ENCODE measurements at places on chromosomes 6 and 20. TPM values are rescaled to one million over a fixed set of nuclear protein-coding genes. Genes with fewer than 3 reads are reported as not detected.
A peak's percentile ranks its signal among the peaks of the same experiment; 100 is the strongest.

- DNase-seq, result no peak
These were observed 57.2 kb downstream of the CHD6 start for GRCh38 chr20:41560970-41561369.

PHACTR1 gene
- total RNA-seq, result 85.9 TPM

GRCh38 chr20:43667341-43668132 lies 623 bp downstream of the MYBL2 start:
- DNase-seq, result no peak

DNA sequence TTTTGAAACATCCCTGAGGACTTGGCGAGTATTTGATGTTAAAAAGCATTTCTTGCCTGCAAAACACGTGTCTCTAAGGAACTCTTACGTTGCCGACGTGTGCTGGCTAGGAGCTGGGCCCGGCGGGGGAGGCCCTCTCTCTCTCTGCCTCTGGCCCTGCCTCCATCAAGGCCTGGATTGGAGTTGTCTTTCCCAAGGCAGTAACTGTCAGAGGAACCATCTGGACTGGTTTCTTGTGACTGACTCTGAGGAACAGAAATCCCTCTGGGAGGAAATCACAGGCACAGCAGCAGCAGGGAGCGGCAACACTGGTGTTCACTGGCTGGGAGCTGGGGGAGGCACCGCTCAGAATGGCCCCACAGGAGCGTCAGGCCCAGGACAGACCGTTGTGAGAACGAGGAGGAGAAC lies 244.2 kb downstream of the NRN1 start:
- DNase-seq, result peak; percentile 33

DACT2 gene
- 2.3 TPM for total RNA-seq

GRCh38 chr6:41970436-41970846 lies 28.8 kb upstream of the CCND3 start:
- no peak for DNase-seq

GRCh38 chr6:110085285-110085684 lies 94.2 kb downstream of the WASF1 start:
- no peak for DNase-seq

FOXF2 gene
- 0.30 TPM for total RNA-seq

DNA sequence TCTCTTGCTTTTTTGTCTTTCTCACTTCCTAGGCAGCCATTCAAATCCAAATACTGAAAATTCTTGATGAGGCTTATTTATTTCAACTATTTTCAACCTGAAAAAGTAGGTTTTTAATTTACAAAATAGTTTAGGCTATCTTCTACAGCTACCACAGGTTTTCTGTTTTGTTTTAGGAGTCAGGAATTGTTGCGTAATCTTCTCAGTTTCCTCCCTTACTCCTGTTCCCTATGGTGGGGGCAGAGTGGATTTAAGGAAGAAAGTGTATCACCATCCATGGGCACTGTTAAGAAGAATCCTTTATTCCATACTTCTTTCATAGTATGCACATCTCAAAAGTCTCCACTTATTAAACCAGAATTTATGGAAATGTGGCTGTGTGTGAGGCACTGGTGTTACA lies 182.4 kb downstream of the KHDC1L start:
- no peak for DNase-seq

- no peak for DNase-seq
These were observed 102.3 kb downstream of the DLL1 start for GRCh38 chr6:170188571-170189001.

DNA sequence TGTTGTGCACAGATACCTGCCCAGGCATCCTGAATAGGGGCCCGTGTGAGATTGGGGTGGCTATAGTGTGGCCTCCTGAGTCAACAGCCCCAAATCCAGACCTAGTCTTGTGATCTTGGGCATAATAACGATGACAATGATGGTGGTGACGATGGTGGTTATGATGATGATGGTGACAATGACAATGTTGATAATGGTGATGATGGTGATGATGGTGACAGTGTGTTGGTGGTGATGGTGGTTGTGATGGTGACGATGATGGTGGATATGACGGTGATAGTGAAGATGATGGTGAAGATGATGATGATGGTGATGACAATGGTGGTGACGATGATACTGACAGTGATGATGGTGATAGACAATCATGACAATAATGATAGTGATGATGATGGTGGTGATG lies 5.1 kb upstream of the RPS21 start:
- no peak for DNase-seq

DNA sequence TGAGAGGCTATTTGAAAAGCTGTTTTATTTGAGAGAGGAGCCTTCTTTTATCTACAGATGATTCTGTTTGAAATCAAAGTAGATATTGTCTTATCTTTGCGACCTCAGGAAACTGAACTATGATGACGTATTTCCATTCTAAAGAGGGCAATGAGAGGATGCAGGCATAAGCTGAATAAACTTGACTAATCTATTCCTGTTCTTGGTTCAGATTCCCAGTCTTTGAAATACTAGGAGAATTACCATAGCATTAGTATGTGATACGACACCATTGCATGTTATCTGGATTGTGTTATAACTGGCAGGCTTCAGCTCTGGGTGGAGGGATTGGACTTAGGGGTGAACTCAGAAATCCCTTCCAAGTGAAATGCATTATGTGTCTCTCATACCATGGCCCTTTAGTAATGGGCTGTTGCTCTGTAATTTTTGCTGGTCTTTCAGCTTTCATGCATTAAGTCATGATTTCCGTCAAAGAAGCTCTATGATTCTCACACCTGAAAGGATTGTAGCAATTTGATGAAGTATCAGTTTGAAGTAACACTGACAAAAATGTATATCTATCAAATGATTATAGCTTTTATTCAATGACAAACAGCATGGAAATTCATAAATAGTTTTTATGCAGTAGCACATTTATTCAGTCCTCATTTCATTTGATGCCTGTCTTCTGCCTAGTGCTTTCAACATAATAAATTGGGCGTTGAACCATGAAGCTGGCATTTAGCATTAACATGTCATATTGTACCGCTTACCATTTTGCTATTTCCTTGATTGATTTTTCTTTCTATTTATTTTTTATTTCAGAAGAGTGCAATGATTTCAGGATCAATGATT lies 138.4 kb upstream of the SPACA1 start:
- no peak for DNase-seq

GRCh38 chr6:28383235-28384142 lies 16.1 kb downstream of the ZSCAN12 start:
- peak; percentile 84 for DNase-seq

PNLDC1 gene
- 0.33 TPM for total RNA-seq

DNA sequence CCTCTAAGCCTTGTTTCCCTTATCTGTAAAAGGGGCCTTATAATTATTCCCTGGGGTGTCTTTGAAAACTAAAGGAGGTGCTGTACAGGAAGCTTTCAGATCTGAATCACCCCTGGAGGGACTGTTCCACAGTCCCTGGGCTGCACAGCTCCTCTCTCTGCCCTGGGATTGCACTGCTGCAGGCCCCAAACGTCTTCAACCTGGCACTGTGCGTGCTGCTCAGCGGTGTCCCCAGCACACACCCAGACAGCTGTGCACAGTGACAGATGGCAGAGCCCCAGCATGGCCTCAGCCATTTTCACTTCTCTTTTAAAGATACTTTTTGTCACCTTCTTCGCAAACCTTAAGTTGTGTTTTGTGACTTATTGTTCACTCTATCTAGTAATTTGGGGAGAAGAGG lies 50.7 kb upstream of the INSM1 start:
- DNase-seq, result no peak

GRCh38 chr20:43955062-43955749 lies 40.6 kb downstream of the TOX2 start:
- DNase-seq, result no peak

LY6G6D gene
- not detected for total RNA-seq

CITED2 gene
- 105 TPM for total RNA-seq

DNA sequence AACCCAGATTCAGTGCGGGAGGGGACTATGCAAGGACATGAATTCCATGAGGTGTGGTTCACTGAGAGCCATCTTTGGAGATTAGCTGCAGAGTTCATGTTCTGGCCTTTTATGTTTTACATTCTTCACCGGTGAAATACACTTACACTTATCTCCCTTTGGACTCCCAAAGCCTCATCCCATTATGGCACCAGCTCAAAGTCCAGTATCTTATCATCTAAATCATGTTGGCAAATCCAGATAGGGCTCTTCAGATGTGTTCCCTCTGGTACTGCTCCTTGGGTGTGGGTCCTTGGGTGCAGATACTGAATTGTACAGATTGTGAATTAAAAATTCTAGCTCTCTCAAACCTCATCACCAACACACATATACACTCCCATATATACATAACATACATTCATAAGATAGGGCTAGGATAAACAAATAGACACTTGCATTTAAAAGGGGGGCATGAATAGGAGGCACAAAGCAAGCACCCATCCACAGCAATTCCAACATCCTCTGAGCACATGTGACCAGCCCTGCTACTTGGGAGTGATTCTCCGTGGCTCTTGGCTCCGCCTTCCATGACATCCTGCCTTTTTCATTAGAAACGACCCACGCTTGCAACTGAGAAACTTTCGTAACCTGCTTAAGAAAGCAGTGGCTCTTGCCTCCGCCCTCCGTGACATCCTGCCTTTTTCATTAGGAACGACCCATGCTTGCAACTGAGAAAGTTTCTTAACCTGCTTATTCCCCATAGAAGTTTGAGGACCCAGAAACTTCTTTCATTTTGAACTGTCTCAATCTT lies 53.6 kb upstream of the LRRC1 start:
- no peak for DNase-seq

DNA sequence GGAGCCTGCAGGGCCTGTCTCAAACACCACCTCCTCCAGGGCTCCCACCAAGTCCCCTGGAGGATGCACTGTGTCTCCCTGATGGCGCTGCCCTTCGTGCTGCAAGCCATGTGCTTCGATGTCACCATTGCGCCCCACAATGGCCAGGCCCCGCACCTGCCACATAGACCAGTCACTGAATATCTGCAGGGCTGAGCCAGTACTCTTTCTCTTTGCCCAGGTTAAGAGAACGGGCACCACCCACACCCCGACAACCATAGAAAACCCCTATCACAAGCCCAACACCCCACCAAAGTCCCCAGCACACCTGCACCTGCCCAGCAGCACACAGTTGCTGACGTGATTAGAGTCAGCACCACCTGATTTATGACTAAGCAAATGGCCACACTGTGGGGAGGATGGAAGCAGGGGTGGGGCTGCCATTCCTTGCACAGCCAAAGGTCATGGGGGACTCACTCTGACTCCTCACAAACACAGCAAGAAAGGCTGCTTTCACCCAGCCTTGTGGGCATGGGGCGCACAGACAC lies 104.3 kb downstream of the SLC23A2 start:
- DNase-seq, result no peak

MYMX gene
- total RNA-seq, result 0.36 TPM

DNA sequence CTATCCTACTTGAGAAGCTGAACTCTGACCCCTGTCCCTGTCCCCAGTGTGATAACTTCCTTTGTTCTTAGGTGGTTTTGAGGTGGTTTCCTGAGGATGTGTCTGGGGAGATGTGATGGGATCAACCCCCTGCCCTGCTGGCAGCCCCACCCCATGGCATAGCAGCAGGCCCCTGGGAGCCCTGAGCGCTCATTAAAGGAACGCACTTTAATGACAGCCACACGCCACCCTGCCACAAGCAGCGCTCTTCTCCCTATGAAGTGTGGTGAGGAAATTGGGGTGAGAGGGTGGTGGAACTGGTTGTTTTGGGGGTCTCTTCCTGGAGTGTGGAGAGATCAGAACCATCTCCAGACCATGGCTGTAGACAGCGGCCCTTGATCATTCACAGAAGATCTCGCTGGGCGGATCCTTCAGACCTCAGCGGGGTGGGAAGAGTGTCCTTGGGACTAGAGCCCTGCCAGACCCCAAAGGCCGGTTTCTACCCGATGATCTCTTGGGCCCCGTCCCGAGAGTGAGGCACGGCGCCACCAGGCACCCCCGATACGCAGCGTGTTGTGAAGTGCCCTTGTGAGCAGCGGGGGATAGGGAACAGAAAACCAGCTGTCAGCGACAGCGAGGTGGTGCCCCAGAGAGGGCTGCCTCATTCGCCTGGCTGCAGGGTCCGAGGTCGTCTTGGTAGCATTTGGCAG lies 45.4 kb downstream of the SYNJ2 start:
- DNase-seq, result no peak

- no peak for DNase-seq
These were observed 143.2 kb downstream of the PREX1 start for GRCh38 chr20:48684501-48685041.

DNA sequence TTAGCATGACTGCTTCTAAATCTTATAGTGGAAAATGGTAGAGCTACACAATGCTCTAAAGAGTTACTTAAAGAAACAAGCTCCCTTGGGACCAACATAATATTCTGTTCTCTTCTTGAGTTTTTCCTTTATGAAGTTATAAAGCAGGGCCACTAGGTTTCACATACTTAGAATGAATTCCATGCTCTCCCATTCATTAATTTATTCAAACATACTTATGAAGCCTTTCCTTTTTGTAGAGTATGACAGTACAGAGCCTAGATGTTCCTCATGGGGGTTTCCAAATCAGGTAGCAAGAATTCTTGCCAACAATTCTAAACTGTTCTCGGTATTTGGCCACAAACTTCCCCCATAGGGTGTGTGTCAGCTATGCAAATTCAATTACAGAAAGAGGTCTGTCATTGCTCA lies 20.6 kb upstream of the FABP7 start:
- DNase-seq, result no peak

- no peak for DNase-seq
These were observed 34.6 kb downstream of the TAF8 start for GRCh38 chr6:42084889-42085288.

DNA sequence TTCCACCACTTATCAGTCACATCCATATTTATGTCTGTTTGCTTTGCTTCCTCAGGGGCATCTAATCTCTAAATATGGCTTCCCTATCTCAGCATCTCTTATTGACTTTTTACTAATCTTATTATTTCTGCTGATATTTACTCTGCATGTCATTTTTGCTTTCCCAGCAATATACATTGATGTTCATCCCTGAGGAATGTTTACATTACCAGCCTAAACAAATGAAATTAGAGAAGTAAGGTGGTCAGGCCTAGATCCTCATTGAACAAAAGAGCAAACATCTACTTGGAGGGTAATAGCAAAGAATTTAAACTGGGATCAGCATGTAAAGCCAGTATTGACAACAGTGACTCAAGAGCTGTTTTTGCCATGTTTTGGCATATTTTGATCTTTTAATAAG lies 546.4 kb downstream of the MMUT start:
- no peak for DNase-seq

GRCh38 chr20:4533368-4534133 lies 188.2 kb upstream of the PRND start:
- DNase-seq, result no peak

- no peak for DNase-seq
These were observed 89.4 kb downstream of the C6orf118 start for GRCh38 chr6:165220045-165220444.

CRISP2 gene
- total RNA-seq, result not detected

- DNase-seq, result no peak
These were observed 237.7 kb downstream of the HIVEP2 start for GRCh38 chr6:142707255-142707654.

- DNase-seq, result no peak
These were observed 162.4 kb downstream of the ID4 start for GRCh38 chr6:19999319-20000191.

DNA sequence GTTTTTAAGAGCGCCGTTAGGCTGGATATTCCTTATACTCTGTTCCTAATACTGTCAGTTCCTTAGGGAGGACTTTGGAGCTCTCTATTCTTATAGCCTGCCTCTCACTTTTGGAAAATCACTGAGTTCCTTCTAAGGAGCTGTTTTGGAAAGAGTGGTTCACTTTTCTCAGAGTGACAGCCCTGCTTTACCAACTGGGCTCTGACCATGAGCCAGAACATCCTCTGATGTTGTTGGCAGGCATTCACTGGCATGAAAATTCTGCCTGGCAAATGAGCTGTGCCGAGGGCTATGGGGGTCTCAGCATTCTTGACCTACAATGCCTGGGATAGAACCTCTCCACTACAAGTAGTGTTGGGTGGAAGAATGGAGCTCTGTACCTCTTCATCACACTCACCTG lies 14.9 kb upstream of the SEMG1 start:
- DNase-seq, result no peak

LAMA4 gene
- 103 TPM for total RNA-seq
